Germinal center (tissue), 1 donor: ENCODE measurements at places on chromosomes 5 and 9.

GRCh38 chr9:121771418-121771817, 120.0 kb downstream of the DAB2IP start:
- DNase-seq: no peak

DNA sequence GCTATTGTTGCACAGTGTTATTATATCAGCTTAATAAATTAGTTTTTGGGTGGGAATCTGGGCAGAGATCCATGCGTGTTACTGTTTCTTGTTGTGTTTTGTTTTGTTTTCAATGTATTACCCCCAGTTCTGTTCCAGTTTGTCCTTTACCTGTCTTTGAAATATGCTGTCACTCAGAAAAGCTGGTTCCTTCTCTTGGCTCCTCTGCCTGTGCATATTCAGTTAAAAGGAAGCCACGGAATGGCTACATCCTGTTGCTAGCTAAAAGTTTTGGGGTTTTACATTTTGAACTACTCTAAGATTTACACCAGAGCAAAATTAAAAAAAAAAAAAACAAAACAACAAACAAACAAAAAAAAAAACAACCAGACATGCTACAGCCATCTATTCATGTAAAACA, 374.9 kb upstream of the RORB start:
- no peak for DNase-seq

DNA sequence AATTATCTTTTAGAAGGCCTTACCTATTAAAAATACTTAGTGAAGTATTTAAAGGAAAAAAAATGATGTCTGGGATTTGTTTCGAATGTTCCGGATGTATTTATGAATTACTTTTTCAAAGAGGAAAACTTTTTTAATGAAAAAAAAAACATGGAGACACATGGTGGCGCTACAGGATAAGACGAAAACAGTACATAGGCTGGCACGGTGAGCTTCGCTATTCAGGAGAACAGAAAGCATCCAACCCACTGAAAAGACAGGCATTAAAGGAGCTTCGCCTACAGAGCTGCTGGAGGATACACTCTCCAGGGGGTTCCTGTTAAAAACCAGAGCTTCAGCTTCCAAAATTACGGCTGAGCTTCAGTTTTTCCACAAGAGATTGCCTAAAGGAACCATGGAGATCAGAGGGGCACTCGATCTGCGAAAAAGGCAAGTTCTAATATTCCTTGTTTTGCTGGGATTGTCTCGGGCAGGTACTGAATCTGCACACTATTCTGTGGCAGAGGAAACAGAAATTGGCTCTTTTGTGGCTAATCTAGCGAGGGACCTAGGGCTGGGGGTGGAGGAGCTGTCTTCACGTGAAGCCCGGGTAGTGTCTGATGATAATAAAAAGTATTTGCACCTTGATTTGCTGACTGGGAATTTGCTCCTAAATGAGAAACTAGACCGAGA, at the start of gene PCDHB14:
TSS of gene PCDHB14 (plus strand) at position 232 of the 672 bp plus-strand sequence. CDS start at position 395, 163 bp downstream.
- no peak for DNase-seq

- DNase-seq: no peak
These were observed 355.7 kb downstream of the LRRC70 start for GRCh38 chr5:62934319-62934718.

- no peak for DNase-seq
These were observed 43.2 kb upstream of the ASTN2 start for GRCh38 chr9:117458066-117458465.

GRCh38 chr9:134057307-134057657, 10.5 kb downstream of the BRD3 start:
- DNase-seq: no peak

DNA sequence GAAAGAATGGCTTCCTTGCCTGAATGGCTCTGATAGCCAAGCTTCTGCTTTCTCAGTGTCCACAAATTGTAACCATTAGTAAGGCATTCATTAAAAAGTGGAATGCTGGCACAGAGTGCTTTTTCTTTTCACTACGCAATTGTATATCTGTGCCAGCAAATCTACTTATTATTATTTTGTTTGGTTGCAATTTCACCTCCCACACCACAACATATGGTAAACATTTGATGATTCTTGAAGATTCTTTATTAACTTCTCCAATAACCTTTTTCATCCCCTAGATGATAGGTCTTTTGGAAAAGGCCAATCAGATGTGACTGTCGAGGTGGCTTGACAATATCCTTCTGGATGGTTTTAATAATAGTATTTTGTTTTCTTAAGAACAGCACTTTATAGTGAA, 234.1 kb downstream of the TMEM38B start:
- no peak for DNase-seq

GRCh38 chr5:76379855-76380254, 23.2 kb upstream of the IQGAP2 start:
- DNase-seq: no peak

- DNase-seq: no peak
These were observed 8.8 kb upstream of the RNF183 start for GRCh38 chr9:113311961-113312360.

- peak; percentile 84 for DNase-seq
These were observed 1.1 kb downstream of the CFAP77 start for GRCh38 chr9:132411091-132411508.

GRCh38 chr5:143059355-143059754, 289.2 kb downstream of the ARHGAP26 start:
- DNase-seq: no peak

DNA sequence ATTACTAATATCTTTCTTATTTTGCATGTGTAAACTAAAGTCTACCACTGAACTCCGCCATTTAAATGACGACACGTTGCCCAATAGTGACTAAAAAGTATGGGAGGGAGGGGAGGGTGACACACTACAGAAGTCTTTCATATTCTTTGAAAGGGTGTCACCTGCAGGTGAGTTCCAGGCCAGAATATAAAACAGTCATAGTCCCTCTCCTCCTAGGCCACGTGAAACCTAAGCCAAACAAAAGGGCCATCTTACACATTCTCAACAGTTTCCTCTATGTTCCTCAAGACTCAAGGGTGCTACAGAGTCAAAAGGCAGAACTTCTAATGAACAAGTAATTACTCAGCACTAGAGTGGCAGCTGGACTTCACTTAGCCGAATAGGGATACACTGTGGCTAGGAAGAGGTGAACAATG, 6.4 kb downstream of the CEMIP2 start:
- DNase-seq: no peak

- DNase-seq: no peak
These were observed 13.4 kb downstream of the OLFML2A start for GRCh38 chr9:124790301-124790700.

- DNase-seq: no peak
These were observed 71.8 kb upstream of the PPARGC1B start for GRCh38 chr5:149658299-149658698.
